ENCODE measurements at places on chromosomes 3 and 15. TPM values are rescaled to one million over a fixed set of nuclear protein-coding genes. Genes with fewer than 3 reads are reported as not detected.

Gene KNG1
- 6.7 TPM for total RNA-seq

Gene CDHR4
- not detected for total RNA-seq

Gene CEMIP
- total RNA-seq = 0.07 TPM

Gene TTLL13
- total RNA-seq = not detected

Gene C2CD4B
- total RNA-seq = 0.50 TPM

DNA sequence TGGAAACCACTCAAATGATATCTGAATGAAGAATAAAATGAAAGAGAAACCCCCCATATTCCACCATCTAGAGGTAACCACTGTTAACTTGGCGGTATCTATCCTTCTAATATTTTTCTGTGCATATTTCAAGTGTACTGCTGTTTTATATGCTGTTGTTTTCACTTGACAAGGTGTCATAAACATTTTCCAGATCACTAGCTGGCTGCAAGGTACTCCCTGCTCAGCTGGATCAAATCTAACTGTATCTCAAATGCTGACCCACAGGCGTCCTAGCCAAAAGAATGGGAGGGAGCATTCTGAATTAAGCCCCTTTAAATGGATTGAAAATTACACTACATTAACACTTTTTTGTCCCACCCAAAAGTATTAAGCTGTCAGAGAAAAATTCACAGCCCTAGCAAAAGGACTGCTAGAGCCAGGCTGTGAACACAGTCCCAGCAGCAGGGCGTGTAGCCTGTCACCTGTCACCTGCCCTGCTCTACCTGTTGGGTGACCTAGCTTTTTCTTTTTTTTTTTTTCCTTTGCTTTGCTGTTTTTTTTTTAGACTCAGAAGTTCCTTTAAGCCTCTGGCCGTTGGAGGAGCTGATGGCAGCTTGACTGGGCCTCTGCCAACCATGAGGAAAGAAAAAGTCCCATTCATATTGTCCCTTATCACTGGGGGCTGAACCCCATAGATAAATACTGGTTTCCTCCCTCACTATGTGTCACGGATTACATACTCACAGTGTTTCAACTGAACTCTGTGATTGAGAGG is 93.7 kb upstream of the TSC22D2 start:
- no peak overlapping the region for H3K4me3 ChIP-seq
- no peaks in the 10 kb centered on the region for H3K36me3 ChIP-seq
- no peak overlapping the region for H3K27ac ChIP-seq

GRCh38 chr3:65785065-65785645 is 253.6 kb downstream of the MAGI1 start:
- no peak overlapping the region for H3K27ac ChIP-seq
- H3K4me3 ChIP-seq = no peak overlapping the region

DNA sequence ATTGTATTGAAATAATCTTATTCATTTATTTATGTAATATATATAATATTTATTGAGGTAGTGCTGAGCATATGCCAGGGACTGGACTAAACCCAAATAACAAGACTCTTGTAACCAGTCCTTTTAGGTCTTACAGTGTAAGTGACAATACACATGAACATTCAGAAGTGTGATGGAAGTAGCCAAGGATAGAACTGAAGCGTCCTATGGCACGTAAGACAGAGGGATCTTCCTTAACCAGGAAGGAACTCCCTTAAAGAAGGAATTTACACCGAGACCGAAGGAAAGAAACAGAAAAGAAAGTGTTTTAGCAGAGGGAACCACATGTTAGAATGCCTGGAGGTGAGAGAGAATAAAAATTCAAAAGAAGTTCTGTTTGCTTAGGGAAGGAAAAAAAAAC is 23.6 kb upstream of the CLDN1 start:
- H3K27ac ChIP-seq = peak overlapping the region; percentile 95
- H3K27me3 ChIP-seq = no peaks in the 10 kb centered on the region
- peaks cover 36% of the 10 kb centered on the region for H3K4me1 ChIP-seq
- H3K36me3 ChIP-seq = no peaks in the 10 kb centered on the region
- no peak for DNase-seq
- no peak overlapping the region for H3K4me3 ChIP-seq

- no peak overlapping the region for H3K4me3 ChIP-seq
- no peaks in the 10 kb centered on the region for H3K36me3 ChIP-seq
- no peak for DNase-seq
- no peaks in the 10 kb centered on the region for H3K27me3 ChIP-seq
- H3K4me1 ChIP-seq = no peaks in the 10 kb centered on the region
Observed at GRCh38 chr15:65996901-65997300, 127.6 kb downstream of the RAB11A start.

- H3K27me3 ChIP-seq = no peaks in the 10 kb centered on the region
- no peaks in the 10 kb centered on the region for H3K4me1 ChIP-seq
- H3K27ac ChIP-seq = no peak overlapping the region
- DNase-seq = no peak
Observed at GRCh38 chr3:55755516-55756205, 268.6 kb upstream of the WNT5A start.

DNA sequence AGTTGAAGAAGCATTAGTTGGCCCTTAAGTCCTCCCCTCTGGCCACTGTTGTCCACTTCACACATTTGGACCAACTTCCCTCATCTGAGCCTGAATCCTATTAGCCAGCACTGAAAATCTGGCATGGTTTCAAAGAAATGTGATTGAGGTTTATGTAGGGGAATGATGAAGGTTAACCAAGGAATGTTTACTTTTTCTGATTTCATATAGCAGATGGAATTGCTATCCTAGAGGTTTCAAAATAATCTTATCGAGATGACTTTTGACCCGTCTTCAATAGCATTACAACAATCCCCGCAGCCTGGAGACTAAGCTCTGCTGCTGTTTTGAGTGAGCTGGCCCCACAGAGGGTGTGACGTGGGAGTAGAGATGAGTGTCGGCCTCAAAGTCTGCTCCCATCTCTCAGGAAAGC is 200.8 kb upstream of the IL12A start:
- H3K4me3 ChIP-seq = no peak overlapping the region
- H3K27me3 ChIP-seq = no peaks in the 10 kb centered on the region
- peak overlapping the region; percentile 96 for H3K27ac ChIP-seq
- peaks cover 99% of the 10 kb centered on the region for H3K4me1 ChIP-seq

- no peak overlapping the region for H3K27ac ChIP-seq
- H3K4me3 ChIP-seq = no peak overlapping the region
- H3K36me3 ChIP-seq = no peaks in the 10 kb centered on the region
Observed at GRCh38 chr15:78272776-78273175, 8.4 kb downstream of the DNAJA4 start.

DNA sequence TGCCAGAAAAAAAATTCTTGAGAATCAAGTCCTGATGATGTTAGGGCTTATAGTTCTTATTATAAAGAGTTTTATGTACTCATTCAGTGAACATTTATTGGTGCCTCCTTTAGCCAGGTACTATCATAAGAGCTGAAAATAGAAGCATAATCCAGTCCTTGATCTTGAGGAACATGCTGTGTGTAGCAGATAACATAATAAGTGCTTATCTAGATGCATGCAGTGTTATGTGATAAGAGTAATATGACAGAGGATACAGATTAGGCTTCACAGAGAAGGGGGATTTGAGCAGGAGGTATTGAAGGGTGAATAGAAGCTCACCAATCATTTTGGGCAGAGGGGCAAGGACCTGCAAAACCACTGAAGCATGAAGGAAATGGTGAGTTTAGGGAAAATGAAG is 1.1 kb downstream of the CCR2 start:
- H3K4me1 ChIP-seq = no peaks in the 10 kb centered on the region
- H3K27me3 ChIP-seq = peaks cover 1% of the 10 kb centered on the region
- no peak overlapping the region for H3K4me3 ChIP-seq
- no peak for DNase-seq
- H3K27ac ChIP-seq = no peak overlapping the region
- H3K36me3 ChIP-seq = no peaks in the 10 kb centered on the region

- H3K36me3 ChIP-seq = no peaks in the 10 kb centered on the region
- H3K4me1 ChIP-seq = peaks cover 72% of the 10 kb centered on the region
- no peak overlapping the region for H3K4me3 ChIP-seq
- no peak for DNase-seq
- H3K27ac ChIP-seq = no peak overlapping the region
- H3K27me3 ChIP-seq = no peaks in the 10 kb centered on the region
Observed at GRCh38 chr3:29690686-29691353, 409.9 kb downstream of the RBMS3 start.

- DNase-seq = no peak
- no peaks in the 10 kb centered on the region for H3K4me1 ChIP-seq
- no peak overlapping the region for H3K4me3 ChIP-seq
- no peaks in the 10 kb centered on the region for H3K36me3 ChIP-seq
- H3K27me3 ChIP-seq = no peaks in the 10 kb centered on the region
- no peak overlapping the region for H3K27ac ChIP-seq
Observed at GRCh38 chr3:121690777-121691405, 30.2 kb upstream of the HCLS1 start.

GRCh38 chr3:50342813-50343633 is 2.4 kb upstream of the RASSF1 start:
- no peaks in the 10 kb centered on the region for H3K36me3 ChIP-seq
- peaks cover 11% of the 10 kb centered on the region for H3K4me1 ChIP-seq
- no peak for DNase-seq
- H3K27me3 ChIP-seq = no peaks in the 10 kb centered on the region
- no peak overlapping the region for H3K27ac ChIP-seq

- no peak for DNase-seq
- H3K4me3 ChIP-seq = no peak overlapping the region
- H3K4me1 ChIP-seq = no peaks in the 10 kb centered on the region
- peak overlapping the region; percentile 87 for H3K27ac ChIP-seq
Observed at GRCh38 chr15:93028632-93029213, 60.3 kb downstream of the RGMA start.

DNA sequence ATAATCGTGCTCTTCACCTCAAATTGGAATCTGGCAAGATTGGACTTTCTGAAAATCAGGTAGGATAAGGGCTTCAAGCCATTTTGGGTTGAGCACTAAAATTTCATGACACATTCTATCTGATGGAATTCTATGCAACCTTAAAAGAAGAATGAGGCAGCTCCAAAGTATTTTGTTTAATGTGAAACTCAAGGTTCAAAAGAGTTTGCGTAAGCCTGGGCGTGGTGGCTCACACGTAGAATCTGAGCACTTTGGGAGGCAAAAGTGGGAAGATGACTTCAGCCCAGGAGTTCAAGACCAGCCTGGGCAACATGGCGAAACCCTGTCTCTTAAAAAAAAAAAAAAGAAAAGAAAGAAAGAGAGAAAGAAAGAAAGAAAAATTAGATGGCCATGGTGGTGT is 3.6 kb upstream of the PLA1A start:
- H3K27me3 ChIP-seq = no peaks in the 10 kb centered on the region
- no peak for DNase-seq
- H3K27ac ChIP-seq = no peak overlapping the region
- no peaks in the 10 kb centered on the region for H3K36me3 ChIP-seq

DNA sequence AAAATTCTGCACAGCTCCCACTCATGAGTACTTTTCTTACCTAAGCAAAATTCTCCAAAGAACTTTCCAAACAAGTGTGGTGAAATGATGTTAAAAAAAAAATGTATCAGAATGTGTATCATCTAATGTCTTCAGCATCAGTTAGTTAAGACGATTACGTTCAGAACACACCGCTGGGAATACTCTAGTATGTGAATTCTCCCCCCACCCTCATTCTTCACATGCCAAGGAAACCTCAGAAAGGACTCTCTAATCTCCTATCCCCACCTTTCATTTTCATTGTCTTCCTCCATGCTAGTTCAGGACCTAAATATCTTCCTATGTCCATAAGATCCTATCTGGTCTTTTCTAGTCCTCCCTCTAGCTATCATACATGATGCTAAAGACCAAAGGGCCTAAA is 457.4 kb downstream of the SHQ1 start:
- H3K4me3 ChIP-seq = no peak overlapping the region
- no peak overlapping the region for H3K27ac ChIP-seq
- no peaks in the 10 kb centered on the region for H3K27me3 ChIP-seq
- peaks cover 65% of the 10 kb centered on the region for H3K4me1 ChIP-seq
- peak; percentile 9 for DNase-seq

- H3K4me1 ChIP-seq = peaks cover 12% of the 10 kb centered on the region
- H3K27me3 ChIP-seq = no peaks in the 10 kb centered on the region
- no peak overlapping the region for H3K27ac ChIP-seq
- no peaks in the 10 kb centered on the region for H3K36me3 ChIP-seq
- H3K4me3 ChIP-seq = no peak overlapping the region
- no peak for DNase-seq
Observed at GRCh38 chr15:55248895-55249294, 40.7 kb downstream of the RAB27A start.

- peaks cover 39% of the 10 kb centered on the region for H3K4me1 ChIP-seq
- DNase-seq = peak; percentile 78
- no peaks in the 10 kb centered on the region for H3K36me3 ChIP-seq
- peak overlapping the region; percentile 78 for H3K27ac ChIP-seq
Observed at GRCh38 chr15:50854601-50855490, 53.6 kb upstream of the AP4E1 start.

DNA sequence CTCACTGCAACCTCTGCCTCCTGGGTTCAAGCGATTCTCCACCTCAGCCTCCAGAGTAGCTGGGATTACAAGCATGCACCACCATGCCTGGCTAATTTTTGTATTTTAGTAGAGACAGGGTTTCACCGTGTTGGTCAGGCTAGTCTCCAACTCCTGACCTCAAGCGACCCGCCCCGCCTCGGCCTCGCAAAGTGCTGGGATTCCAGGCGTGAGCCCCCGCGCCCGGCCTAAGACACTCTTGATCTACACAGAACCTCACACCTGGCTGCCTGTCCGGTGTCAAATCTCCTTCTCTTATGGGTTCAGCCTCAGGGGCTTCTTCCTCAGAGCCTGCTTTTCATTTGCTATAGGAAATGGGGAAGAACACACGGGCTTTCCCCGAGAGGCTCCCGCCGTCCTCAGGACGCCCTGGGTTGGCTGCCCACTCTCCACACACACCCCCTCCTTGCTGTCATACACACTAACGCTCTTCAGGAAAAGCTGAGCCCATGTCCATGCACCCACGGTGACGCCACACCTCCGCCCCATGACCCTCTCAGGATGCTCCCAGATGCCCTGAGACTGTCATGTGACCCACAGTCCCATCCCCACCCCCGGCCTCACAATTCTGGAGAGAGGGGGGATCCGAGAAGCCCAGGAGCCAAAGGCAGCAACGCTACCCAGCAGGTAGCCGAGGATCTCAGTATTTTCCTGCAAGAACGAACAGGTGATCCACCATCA is 10.4 kb downstream of the TMEM44 start:
- H3K27ac ChIP-seq = no peak overlapping the region
- H3K4me3 ChIP-seq = no peak overlapping the region
- H3K4me1 ChIP-seq = no peaks in the 10 kb centered on the region
- H3K27me3 ChIP-seq = no peaks in the 10 kb centered on the region
- DNase-seq = no peak

Measured in Caco-2 (cell line).